Activated CD8-positive, alpha-beta memory T cell treated with anti-CD3 and anti-CD28 coated beads for 24 hours (primary cell): ENCODE measurements at places on chromosomes 2 and 18.

- DNase-seq = no peak
These were observed 26.1 kb downstream of the KCTD18 start for GRCh38 chr2:200483729-200484198.

DNA sequence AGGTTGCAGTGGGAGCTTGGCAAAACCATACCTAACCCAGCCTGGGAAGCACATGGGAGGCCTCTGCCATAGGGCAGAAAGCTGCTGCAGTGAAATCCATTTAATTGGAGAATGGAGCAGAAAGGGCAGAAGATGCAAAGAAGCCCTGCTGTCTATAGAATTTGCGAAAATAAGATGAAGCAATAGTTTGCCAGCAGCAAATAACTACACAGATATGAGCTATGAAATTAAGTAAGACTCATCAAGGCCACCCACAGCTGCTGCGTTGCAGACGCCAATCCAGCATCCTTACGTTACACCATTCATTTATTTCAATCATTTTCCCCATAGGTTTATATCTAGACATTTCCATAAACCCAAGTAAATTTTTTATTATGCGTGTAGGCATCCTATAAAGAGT, 21.1 kb downstream of the ATP8B1 start:
- no peak for DNase-seq

- peak; percentile 5 for DNase-seq
These were observed 109.9 kb upstream of the COPS8 start for GRCh38 chr2:236975766-236976165.

- DNase-seq = no peak
These were observed 54.5 kb downstream of the ODC1 start for GRCh38 chr2:10393640-10393982.

GRCh38 chr2:55843096-55843993, 80.2 kb downstream of the EFEMP1 start:
- no peak for DNase-seq

DNA sequence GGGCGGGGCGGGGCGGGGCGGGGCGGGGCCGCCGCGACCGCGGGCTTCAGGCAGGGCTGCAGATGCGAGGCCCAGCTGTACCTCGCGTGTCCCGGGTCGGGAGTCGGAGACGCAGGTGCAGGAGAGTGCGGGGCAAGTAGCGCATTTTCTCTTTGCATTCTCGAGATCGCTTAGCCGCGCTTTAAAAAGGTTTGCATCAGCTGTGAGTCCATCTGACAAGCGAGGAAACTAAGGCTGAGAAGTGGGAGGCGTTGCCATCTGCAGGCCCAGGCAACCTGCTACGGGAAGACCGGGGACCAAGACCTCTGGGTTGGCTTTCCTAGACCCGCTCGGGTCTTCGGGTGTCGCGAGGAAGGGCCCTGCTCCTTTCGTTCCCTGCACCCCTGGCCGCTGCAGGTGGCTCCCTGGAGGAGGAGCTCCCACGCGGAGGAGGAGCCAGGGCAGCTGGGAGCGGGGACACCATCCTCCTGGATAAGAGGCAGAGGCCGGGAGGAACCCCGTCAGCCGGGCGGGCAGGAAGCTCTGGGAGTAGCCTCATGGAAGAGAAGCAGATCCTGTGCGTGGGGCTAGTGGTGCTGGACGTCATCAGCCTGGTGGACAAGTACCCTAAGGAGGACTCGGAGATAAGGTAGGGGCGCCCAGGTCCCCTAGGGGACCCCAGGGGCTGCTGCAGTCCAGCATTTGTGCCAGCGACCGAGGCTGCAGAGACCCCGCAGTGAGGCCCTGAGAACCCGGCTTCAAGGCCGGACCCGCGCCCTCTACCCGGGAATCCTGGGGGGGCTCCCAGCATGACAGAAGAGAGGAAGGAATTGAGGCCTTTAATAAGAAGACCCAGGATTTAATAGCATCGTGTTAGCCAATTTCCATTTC, at the start of gene KHK:
KHK (plus strand) TSS at position 49 of the 870 bp plus-strand sequence; CDS start at position 537, 488 bp downstream.
- DNase-seq = no peak

DNA sequence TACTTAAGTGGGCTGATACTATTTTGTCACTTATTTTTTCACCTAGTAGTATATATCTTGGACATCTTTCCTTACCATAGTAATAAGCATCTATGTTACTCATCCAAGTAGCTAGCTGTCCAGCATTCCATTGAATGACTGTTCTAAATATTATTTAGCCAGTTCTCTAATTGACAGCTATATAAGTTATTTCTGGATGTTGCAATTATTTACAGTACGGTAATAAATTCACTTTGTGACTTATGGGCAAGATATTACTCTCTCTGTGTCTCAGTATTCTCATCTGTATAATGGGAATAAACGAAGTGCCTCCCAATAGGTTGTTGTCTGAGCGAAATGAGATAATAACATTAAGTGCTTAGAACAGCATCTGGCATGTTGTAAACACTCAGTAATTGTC, 46.6 kb upstream of the AGAP1 start:
- DNase-seq = no peak

- DNase-seq = no peak
These were observed 2.4 kb upstream of the MRPL53 start for GRCh38 chr2:74474899-74475298.

DNA sequence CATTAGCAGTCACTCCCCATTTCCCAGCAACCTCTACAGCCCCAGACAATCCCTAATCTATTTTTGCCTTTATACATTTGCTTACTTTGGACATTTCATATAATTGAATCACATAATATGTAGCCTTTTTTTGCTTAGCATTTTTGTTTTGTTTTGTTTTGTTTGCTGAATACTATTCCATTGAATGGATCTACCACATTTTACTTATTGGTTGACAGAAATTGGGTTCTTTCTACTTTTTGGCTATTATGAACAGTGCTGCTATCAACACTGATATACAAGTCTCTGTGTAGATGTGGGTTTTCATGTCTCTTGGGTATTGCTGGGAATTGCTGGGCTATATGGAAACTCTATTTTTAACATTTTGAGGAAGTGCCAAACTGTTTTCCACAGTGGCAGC, 7.6 kb downstream of the PTPN18 start:
- no peak for DNase-seq

DNA sequence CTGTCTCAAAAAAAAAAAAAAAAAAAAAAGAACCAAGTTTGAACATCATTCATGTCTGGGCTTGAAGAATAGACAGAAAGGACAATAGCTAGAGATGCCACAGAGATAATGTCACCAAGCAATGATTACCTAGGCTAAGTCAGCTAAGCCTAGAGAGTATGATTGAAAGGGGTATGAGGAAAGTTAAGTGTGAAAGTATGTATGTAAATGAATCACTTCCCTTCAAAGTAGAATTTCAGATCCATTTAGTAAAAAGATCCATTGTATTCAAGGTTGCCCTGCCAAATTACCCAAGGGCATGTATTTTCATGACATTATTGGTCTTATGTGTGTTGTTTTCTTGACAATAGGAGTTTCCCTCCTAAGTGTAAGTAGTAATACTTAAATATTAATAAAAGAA, 34.1 kb upstream of the SLC39A10 start:
- DNase-seq = no peak

DNA sequence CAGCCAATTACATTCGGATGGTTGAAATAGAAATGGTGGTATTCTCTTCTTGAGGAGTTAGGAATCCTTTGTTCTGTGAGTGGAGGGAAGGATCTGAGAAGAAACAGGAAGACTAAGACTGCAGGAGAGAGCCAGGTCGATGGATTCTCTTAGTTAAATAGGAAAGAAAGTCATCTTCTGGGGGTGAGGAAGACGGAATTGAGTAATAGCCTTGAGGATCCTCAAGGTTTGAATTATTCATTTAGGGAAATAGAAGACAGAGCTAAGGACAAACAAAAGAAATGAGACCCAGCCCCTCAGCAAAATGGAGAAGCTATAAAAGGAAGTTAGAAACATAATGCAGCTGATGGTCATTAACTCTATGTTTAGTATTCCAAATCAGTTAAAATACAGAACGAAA, 1.8 kb downstream of the LAPTM4A start:
- no peak for DNase-seq

DNA sequence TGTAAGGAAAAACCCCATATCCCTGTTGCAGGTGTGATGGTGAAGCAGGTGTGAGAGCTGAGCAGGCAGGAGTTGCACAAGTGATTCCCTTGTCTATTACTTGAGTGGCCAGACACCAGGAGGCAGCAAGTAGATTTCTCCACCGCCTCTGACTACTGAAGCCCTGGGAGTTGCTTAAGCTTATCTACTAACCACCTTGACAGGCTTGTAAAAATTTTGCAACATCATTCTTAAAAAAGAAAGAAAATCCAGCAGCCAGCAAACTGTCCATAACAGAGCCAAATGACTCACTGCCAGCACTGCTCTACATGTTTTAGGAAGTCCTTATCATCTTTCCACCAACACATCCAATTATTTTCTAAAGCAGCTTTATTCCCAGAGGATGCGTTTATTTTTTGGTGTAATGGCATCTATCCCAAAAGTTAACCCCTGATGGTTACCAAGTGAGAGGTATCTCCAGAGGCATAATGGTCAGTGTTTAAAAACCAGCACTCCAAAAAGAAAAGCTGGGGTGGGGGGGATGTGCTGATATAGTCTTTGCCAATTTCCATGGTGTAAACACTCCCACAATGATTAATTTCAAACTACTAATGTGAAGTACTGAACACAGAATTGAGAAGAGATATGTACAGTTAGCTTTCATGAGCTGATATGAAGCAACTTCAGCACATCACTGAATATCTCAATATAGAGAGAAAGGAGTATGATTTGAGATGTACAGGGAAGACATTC, 16.3 kb upstream of the GPR39 start:
- DNase-seq = no peak

GRCh38 chr18:2387588-2387987, 183.7 kb downstream of the METTL4 start:
- DNase-seq = no peak

DNA sequence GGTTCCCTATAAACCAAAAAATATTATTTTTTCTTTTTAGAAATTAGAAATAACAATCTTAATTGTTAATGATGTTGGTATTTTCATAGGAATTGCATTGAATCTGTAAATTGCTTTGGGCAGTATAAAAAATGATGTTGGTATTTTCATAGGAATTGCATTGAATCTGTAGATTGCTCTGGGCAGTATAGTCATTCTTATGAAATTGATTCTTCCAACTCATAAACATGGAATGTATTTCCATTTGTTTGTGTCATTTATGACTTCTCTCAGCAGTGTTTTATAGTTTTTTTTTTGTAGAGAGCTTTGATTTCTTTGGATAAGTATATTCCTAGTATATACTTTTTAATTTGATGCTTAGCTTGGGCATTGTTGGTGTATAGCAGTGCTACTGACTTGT, 82.0 kb upstream of the NT5C1B start:
- no peak for DNase-seq

DNA sequence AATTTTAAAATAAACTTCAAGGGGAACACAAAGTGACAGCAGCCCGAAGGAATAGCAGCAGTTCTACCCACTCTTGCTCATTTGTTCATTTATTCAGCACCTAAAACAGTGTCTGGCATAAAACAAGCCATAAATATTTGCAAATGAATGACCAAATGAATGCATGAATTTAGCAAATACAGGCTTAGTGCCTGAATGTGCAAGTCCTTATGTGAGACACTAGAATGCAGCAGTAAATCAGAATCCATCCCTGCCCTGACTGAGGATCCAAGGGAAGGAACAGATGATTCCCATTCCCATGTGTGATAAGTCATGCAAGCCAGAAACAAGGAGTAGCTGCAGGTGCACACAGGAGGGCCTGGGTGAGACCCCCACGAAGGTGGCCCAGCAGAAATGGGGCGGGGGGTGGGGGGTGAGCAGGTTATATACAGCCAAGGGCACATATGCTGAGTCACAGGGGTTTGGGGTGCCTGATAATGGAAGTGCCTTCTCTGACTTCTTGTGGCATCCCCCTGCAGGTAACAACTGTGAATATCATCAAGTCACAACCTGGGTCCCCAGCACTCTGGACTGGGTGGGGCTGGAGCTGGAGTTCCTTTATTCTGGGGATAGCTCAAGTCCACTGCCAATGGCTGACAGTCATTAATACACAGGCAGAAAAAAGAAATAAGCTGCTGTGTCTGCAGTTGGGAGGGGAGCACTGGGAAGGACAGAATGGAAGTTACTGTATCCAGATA, 311.9 kb downstream of the TXNL1 start:
- DNase-seq = no peak

- peak; percentile 35 for DNase-seq
These were observed 217.1 kb downstream of the DYSF start for GRCh38 chr2:71670430-71670795.

DNA sequence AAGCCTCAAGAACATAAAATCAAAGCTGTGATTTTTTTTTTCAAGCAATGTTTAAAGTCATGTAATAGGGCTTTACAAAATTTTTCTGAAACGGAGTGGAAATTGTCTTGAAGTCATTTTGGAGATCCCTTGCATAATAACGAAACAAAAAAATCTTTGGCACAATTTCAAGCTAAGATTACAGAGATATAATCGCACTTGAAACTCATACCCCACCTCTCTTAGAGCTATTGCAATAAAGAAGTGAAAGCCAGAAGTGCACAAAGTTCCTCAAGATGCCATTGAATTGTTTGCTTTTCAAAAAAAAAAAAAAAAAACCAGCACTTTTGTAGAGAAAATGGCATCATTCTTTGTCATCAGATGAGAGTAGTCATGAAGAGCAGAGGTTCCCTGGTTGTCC, 152.3 kb downstream of the PAX3 start:
- DNase-seq = no peak

DNA sequence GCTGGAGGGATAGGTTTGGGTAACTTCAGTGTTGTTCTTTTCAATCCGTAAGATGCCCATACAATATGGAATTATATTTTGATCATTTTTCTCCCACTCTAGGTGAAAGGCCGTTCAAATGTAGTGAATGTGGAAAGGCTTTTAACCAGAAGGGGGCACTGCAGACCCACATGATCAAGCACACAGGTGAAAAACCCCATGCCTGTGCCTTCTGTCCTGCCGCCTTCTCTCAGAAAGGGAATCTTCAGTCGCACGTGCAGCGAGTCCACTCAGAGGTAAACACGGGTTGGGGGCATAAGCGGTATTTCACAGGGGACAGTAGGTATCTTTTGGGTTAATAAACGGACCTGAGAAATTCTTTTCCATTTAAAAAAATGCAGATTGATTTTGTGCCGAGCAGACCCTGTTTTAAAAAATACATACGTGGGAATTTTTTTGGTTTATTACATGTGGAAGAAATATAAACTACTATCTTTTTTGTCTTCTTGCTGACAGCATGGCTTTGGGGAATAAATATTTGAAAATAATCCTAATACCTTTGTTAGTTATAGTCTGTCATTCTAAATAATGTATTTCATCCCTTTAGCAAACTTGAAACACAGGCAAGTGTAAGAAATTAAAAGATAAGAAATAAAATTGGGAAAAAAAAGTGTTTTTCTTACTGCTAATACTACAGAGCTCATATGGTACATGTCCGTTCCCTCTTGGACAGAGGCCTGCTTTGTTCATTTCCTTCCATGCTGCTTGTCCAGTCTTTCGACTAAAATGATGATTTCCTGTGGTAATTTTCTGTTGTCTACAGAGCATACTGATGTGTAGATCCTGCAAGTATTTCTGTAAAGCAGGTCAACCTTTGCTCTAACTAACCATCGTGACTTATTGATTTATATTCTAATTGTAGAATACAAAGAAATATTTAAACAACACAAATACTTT, 53.3 kb downstream of the ZNF236 start:
- no peak for DNase-seq

- DNase-seq = no peak
These were observed 9.1 kb downstream of the ATF2 start for GRCh38 chr2:175158894-175159293.
